Heart right ventricle (tissue), 16 donors: ENCODE measurements at places on chromosomes 4 and X. TPM values are rescaled to one million over a fixed set of nuclear protein-coding genes. Genes with fewer than 3 reads are reported as not detected.

Gene FHIP1A
- polyA plus RNA-seq = 0.77 TPM

Gene THAP9
- 5.4 TPM for polyA plus RNA-seq

Gene GAGE13
- not detected for polyA plus RNA-seq

Gene ABCE1
- 14.6 TPM for polyA plus RNA-seq

Gene MAGEC2
- polyA plus RNA-seq = not detected

Gene FRMPD3
- polyA plus RNA-seq = 0.03 TPM

Gene DMRTC1
- polyA plus RNA-seq = not detected

Gene MAGEB2
- polyA plus RNA-seq = not detected

Gene TMPRSS11D
- polyA plus RNA-seq = not detected

Gene RFC1
- polyA plus RNA-seq = 9.5 TPM

Gene ZNF157
- polyA plus RNA-seq = 0.03 TPM

Gene POU4F2
- polyA plus RNA-seq = not detected

Gene SHROOM3
- 1.7 TPM for polyA plus RNA-seq

Gene TRIML2
- polyA plus RNA-seq = 0.01 TPM

Gene ARL9
- 0.09 TPM for polyA plus RNA-seq

Gene DTHD1
- polyA plus RNA-seq = not detected

Gene TMPRSS11A
- polyA plus RNA-seq = not detected

Gene FAT4
- polyA plus RNA-seq = 1.7 TPM

Gene CSN1S1
- 0.26 TPM for polyA plus RNA-seq

Gene PRSS12
- polyA plus RNA-seq = 0.03 TPM

Gene TCEANC
- 3.1 TPM for polyA plus RNA-seq

Gene GPC4
- 2.1 TPM for polyA plus RNA-seq

Gene PPEF2
- polyA plus RNA-seq = not detected

Gene NAA11
- polyA plus RNA-seq = not detected
